Stimulated activated CD8-positive, alpha-beta memory T cell treated with anti-CD3 and anti-CD28 coated beads, Interleukin-4, amount 100 ng/mL, for 1 hour (primary cell): ENCODE measurements at places on chromosomes 2 and 18.
A peak's percentile ranks its signal among the peaks of the same experiment; 100 is the strongest.

DNA sequence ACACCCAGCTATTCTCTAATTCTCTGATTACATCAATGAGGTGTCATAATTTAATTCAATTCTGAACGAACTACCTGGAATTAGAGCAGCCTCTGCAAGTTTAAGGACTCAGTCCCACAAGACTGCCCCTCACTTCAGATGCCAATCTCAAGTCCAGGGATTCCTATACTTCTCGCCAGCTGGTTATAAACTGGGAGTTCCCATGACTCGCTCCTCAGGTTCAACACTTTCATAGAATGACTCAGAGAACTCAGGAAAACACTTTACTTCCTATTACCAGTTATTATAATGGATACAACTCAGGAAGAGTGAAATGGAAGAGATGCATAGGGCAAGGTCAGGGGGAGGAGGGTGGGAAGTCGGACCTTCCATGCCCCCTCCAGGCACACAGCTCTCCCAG is 112.3 kb upstream of the ATP5MC3 start:
- DNase-seq: no peak

GRCh38 chr2:239949075-239949474 is 76.1 kb downstream of the NDUFA10 start:
- no peak for DNase-seq

- DNase-seq: no peak
Measured at GRCh38 chr18:79323471-79323870, 72.3 kb upstream of the NFATC1 start.

GRCh38 chr2:150409196-150409595 is 78.3 kb downstream of the RND3 start:
- no peak for DNase-seq

- no peak for DNase-seq
Measured at GRCh38 chr2:120786038-120786960, 50.6 kb downstream of the GLI2 start.

DNA sequence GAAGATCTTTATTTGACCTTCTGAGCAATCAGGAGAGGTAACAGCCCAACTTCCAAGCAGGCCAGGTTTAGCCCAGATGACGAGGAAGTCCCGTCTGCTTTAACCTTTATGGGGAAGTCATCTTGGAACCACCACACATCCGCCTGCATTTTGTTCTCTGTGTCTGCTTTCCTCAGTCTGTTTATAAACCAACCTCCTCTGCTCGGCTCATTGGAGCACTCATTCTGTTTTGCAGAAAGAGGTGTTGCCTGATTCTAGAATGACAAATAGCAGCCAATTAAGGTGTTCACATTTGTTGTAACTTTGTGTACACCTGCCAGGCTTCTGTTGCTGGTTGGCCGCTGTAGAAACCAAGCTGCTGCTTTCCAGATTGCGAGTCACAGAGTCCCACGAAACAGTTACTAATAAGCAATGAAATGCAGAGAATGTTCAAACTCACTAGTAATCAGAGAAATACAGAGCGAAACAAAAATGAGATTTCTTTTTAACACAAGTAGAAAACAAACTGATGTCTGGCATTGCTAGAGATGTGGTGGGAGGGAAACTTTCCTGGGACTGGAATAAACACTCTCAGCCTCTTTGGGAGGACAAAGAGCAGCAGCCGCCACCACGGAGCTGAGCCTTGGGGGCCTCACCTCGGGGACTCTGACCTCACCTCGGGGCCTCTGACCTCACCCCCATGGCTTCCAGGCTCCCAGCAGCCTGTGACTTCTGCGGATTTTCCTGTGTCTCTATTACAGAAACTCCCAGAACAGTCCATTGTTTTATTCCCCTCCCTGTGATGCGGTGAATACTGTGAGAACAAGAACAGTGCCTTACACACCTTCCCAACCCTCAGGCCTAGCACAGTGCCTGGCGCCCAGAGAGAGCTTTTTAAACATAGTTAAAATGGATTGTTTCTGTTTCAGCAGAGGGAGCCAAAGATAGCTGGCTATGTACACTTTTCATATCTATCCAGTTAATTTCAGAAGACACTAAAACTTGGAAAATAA is 64.0 kb downstream of the MBP start:
- no peak for DNase-seq

- no peak for DNase-seq
Measured at GRCh38 chr2:68411397-68412126, 46.5 kb downstream of the PLEK start.

GRCh38 chr2:12716032-12716281 is 779 bp upstream of the TRIB2 start:
- DNase-seq: peak; percentile 46

GRCh38 chr2:206556357-206556949 is 85.8 kb upstream of the FAM237A start:
- no peak for DNase-seq

GRCh38 chr18:59268721-59269562 is 4.3 kb downstream of the RAX start:
- no peak for DNase-seq

- no peak for DNase-seq
Measured at GRCh38 chr2:2950403-2950952, 427.1 kb downstream of the EIPR1 start.

GRCh38 chr2:181371782-181372645 is 85.2 kb upstream of the ITGA4 start:
- no peak for DNase-seq

DNA sequence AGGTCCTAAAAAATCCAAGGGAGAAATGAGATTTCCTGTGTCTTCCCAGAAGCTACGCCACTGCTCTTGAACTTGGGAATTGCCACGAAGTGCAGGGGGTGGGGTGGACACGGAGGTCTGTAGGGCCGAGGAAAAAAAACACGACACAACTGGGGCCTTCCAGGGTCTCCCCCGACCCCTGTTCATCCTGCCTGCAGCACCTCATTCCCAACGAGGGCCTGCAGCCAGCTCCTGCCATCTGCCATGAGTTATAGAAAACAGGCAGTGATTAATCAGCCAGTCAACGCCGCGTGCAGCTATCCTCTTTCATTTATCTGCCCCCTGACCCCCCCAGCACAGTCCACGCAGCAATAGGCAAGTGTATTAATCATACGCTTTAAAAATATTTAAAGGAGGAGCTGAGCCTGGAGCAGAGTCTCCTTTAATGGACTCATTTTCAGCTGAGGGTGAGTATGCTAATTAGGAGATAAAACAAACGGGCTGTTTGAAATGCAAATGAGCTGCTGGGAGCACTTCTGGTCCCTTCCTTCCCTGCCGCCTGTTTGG is 209.9 kb downstream of the TFCP2L1 start:
- no peak for DNase-seq

- no peak for DNase-seq
Measured at GRCh38 chr2:200461846-200462710, 47.8 kb downstream of the KCTD18 start.

DNA sequence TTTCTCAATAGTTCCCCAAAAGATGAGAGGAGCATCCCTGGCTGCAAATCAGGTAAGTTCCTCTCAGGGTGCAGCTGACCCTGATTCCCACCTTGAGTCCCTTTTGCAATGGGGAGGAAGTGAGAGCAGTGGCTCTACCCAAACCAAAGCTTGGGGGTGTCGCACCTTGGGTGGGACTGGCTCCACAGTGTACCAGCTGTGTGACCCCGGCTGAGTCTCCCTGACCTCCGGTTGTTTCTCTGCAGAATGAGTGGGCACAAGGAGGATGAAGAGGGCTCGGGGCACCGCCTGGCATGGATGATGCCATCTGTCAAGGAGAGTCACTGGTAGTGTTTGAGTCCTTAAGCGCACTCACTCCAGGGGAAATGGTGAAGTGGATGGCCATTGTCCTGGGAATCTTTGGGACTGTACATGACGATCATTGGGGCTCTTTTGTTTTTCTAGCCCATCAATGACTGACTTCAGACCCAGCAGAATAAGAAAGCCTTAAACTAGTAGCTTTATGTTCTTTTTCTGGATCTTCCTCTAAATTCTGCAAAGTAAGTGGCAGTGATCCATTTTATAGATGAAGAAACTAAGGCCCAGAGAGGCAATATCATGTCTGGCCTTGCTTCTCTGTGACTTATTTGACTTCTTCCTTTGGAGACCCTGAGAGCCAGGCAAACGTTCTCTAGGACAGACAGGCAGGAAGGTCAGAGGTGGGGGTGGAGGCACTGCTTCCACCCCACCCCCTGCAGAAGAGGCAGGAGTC is 106.3 kb upstream of the ST3GAL5 start:
- no peak for DNase-seq

- no peak for DNase-seq
Measured at GRCh38 chr2:7709907-7710306, 792.7 kb downstream of the RNF144A start.

DNA sequence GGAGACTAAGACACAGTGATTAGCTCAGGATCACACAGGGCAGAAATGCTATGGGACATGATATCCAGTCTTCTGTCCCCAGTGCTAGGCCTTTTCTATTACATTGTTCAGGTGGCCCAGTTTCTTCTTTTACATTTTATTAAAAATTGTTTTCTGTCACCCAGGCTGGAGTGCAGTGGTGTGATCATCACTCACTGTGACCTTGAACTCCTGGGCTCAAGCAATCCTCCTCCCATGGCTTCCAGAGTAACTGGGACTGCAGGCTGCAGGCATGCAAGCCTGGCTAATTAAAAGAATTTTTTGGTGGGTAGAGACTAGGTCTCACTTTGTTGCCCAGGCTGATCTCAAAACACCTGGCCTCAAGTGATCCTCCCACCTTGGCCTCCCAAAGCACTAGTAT is 15.4 kb downstream of the PDK1 start:
- no peak for DNase-seq

DNA sequence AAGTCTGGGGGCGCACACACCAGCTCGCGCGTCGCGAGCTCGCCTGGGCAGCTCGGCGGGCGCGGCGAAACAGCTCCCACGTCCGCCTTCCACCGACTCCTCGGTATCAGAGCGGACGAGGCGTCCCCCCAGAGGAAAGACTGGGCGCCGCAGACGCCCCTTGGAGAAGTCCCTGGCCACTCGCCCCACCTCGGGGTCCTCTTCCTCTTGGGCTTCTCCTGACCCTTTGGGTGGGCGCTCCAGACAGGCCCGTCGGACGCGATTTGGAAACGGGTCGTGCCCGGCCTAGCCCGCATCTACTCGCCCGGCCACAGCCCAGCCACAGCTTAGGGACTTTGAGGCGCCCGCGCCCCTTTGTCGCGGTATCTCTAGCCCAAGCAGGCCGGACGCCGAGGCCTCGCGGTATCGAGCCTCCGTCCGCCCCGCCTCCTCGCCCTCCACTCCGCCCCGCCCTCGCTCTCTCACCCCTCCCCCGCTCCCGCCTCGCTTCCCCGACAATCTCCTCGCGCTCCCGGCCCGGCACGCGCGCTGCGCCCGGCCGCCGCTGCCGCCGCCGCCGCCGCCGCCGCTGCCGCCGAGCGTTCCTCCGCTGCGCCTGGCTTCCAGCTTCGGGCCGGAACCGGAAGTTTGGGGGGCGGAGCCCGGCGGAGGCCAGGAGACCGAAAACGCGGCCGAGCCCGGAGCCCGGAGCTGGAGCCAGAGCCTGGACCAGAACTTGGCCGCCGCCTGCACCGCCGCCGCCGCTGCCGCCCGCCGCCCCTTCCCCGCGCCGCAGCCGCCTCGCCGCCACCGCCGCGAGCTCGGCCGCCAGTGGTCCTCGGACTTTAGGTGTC is 749 bp upstream of the ACVR2A start:
- DNase-seq: peak; percentile 56

GRCh38 chr2:188695953-188696352 is 278.2 kb upstream of the COL3A1 start:
- DNase-seq: no peak

DNA sequence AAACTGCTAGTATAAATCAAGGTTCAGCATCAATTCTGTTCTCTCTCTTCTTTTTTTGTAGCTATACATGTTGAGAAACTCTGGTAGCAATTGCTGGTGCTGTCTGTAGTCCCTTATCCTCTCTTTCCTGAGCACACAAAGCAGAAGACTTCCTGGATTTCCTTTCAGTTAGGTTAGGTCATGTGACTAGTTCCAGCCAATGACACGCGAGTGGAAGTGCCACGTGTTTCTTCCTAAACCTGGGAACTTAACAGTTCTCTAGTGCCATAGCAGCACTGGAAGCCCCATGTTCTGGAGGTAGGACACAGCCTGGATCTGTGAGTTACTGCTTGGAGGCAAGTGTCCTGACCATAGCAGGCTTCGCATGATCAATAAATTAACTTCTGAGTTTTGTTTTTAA is 125.9 kb downstream of the PLA2R1 start:
- DNase-seq: no peak

DNA sequence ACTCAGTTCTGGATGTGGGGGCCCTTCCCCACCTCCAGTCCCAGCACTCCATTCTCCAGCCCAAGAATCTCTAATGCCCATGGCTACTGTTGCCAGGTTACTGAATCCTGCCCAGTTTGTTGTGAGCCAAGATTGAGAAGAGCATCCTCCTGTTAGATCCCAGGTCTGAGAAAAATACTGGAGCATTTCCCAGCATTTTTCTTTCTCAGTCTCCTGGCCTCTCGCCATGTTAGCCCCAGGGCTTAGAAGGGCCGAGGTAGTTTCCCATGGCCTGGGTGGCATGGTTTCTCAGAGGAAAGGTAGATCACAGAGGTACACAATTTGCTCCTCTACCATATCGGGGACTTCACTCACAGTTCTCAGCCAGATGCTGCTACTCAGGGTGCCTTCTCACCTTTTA is 135.7 kb downstream of the OTX1 start:
- DNase-seq: no peak

GRCh38 chr18:7696780-7697179 is 129.7 kb downstream of the PTPRM start:
- DNase-seq: no peak

DNA sequence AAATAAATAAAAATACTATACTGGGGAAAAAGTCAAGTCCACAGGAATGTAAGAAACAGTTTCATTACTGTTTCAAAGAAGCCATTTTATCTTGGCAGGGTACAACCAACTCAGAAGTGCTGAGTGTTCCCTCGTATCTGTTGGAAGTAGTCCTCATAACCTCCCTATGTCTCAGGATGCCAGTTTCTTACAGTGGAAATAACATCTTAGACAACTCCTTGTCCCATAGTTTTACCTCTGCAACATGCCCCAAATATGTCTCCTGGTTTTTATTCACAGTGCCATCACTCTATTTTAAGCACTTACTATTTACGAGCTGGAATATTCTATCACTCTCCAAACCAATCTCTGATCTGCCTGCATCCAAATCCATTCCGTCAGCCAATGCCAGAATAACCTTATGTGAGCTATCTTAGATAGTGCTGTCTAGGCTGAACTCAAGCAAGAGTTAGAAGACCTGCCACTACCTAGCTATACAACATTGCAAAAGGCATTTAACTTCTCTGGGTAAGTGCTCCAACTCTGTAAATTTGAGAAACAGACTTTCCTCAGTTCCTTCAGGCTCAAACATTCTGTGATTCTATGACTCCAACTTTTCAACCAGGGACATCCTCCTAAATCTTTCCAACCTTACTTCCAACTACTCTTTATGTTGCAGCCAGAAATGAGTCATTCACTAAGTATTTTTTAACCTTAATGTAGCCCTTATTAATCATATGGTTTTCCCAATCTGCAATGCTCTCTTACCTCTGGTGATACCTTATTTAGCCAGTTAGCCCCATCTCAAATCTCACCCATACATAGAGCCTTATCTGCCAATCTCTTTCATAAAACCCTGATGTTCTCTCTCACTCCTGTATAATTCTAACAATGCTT is 66.7 kb downstream of the RTN4 start:
- DNase-seq: no peak

DNA sequence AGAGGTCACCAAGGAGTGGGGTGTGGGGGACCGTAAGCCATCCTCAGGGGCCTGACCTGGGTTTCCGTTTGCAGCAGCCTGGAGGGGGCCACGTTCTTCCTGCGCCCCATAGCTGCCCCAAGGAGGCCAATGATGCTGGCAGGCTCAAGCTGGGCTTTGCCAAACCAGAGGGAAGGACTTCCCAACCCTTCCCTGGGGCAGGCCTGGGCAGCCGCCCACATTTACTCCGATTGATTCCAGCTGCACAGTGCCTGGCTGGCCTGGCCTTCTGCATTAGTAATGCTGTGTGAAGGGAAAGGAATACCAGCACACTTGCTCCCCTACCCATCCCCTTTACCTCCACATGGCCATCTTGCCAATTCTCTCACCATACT is 360.6 kb upstream of the SLC14A2 start:
- DNase-seq: no peak
